ENCODE measurements at places on chromosomes 16 and 17.

GRCh38 chr17:74536890-74537289 lies 5.6 kb upstream of the CD300LB start:
- DNase-seq, result no peak

DNA sequence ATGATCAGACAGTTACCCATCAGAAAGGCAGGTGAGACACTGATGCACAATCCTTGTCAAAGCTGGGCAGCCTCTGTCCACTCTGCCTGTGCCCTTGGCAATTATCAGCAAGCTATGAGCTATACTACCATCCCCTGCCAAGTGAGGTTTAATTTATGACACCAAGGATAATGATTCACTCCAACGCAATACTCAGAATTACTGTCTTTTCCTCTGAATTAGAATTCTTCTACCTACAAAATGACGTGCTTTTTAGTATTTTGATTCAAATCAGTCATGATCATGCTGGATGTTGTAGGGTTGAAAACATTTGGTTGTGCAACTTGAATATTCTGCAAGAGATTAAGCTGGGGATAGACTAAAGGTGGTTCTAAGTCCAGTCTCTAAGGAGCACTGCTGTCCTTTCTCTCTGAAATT lies 116.8 kb upstream of the SOX9 start:
- no peak for DNase-seq

DNA sequence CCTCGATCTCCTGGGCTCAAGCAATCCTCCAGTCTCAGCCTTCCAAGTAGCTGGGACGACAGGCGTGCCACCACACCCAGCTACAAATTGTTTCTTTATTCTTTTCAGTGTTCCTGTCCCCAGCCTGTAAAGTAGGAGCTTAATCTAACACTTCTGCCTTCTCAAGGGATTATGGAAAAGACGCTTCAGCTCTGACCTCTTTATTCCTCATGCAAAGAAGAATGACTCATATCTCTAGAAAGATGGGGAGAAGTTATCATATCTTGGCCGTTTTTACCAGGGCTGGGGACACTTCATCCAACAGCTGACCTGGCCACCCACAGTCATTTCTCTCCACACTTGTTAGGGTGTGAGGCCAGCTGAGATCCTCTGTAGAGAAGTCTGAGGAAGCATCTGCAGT lies 172.6 kb downstream of the HAPSTR1 start:
- no peak for DNase-seq

GRCh38 chr16:59719121-59719520 lies 985.0 kb upstream of the GOT2 start:
- no peak for DNase-seq

DNA sequence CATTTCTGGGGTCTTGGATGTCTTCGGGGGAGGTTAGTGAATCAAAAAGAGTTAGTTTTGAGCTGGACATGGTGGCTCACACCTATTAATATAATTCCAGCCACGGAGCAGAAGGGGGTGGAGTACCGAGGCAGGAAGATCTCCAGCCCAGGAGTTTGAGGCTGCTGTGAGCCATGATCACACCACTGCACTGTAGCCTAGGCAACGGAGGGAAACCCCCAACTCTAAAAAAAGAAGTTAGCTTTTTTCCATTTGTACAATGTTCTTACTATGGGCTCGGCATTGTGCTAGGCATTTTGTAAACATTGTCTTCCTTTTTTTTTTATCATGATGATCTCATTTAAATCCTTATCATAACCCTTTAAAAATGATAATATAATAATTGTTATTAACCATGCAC lies 8.3 kb upstream of the SNF8 start:
- DNase-seq, result no peak

- DNase-seq, result no peak
These were observed 36.9 kb downstream of the ZNF207 start for GRCh38 chr17:32386844-32387243.

DNA sequence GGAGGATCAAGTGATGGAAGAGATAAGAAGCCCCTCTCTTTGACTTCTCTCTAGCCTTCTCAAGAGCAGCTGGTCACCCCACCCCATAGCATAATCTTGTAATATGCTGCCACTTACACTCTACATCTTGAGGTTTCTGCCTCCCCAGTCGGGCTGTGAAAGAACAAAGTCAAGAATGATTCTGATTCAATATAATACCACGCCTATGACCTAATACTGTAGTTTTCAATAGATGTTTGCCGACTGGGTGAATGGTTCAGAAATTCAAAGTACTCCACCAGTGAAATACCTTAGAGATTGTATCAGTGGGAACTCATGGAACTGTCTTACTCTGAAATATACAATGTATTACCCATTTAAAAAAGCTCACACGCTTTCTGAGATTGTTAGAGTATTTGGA lies 93.0 kb upstream of the ZFHX3 start:
- DNase-seq, result no peak

Measured in CD4-positive, alpha-beta T cell treated with Interleukin-2 at 100 ng/mL for 4 hours (primary cell).